ENCODE measurements at places on chromosomes 3 and 15.

GRCh38 chr15:88419830-88420229, 47.4 kb downstream of the MRPL46 start:
- no peak for DNase-seq

GRCh38 chr3:129638481-129638880, 32.0 kb upstream of the PLXND1 start:
- no peak for DNase-seq

- DNase-seq: no peak
Measured at GRCh38 chr3:159835126-159835525, 153.5 kb upstream of the IL12A start.

DNA sequence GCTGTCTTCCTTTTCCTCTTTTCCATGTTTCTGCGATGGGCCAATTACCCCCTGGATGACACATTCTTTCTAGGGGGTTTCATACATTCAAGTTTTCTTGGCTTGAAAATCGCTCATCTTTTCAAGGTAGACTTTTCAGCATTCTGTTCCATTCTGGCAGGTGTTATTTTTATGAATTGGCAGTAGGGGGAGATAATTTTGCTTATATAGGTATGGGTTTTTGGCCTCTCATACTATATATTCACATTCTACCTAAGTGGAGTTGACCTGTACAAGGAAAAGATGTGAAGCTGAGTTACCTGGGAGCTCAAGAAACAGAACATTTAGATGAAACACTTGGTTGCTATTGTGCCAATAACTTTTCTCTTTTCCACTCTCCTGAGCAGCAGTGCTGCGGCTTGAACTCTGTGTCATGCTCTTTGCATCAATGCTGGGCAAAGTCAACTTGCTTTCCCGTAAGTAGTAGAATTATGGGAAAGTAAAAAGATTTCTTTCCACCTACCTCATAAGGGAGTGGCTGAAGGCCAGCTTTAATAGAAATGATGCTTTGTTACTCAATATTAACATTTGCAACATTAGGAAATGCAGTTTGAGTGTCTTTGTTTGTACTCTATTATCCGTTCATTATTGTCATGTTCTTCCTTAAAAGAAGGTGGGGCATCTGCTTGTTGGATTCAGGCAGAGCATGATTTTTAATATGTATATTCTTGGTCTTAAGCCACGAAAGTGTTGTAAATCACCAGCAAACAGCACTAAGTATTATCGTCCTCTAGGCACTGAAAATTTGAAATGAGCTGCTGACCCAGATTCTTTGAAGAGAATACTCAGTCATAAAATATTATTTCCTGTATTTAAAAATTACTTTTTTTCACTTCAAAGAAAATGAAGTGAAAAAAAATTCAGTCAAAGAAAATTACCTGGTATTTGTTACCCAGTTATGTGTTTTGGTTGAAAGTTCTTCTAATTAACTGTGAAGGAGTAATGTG, 27.7 kb upstream of the MFSD1 start:
- no peak for DNase-seq

DNA sequence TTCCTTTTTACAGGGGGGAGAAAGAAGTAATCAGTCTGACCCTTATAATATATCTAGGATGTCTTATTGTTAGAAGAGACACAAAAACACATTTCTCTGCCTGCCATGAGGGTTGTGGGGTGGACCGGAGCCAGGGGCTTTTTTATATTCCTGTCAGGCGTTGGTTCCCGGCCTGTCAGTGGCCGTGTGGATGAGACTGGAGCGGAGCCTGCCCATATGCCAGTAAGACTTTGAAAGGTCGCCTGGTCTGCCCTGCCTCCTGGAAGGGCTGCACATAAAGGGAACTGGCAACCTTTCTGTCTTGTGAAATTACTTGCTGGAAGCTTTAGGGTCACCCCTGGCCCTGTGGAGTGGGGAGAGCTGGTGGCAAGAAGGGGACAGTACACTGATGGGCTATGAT, 34.7 kb downstream of the MAP3K13 start:
- DNase-seq: no peak

DNA sequence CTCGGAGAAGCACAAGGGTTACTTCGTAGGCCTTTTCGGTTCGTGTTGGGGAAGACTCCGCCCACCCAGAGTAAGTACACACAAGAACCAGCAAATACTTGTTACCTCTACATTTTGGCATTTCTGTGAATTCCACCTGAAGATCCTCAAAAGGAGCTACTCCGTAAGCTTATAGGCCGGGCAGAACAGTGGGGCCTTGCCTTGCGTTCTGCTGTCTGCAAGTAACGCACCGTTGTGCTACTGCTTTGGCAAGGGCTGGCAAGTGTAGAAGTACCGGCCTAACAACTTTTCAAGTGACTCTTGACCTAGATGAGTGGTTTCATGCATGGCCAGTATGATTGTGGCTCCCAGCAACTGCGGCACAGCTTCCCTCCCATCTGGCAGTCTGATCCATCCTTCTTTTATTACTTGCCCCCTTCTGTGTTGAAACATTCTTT, 6.4 kb upstream of the DNAAF4 start:
- DNase-seq: no peak

GRCh38 chr3:129246636-129247035, 2.8 kb upstream of the COPG1 start:
- DNase-seq: no peak

DNA sequence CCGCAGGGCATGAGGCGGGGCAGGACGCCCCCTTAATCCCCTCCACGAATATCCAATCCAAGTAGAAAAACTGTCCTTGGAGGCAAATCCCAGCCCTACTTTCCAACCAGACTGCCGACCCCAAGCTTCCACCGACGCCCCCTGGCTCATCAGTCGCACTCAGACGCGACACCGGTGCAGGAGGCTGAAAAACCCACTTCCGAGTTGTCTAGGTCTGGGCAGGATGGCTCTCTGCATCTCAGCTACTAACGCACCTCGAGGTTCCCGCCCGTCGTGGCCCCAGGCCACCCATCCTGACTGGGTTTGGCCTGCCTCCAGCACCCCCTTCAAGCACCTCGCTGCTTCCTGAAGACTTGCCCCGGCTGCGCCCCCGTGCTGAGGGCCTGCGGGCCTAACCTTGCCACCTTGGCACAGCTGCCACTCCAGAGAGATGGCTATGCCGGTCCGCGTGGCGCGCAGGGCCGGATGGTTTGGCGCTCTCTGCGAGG, 15.5 kb downstream of the RGMA start:
- DNase-seq: no peak

- no peak for DNase-seq
Measured at GRCh38 chr3:155643581-155644165, 101.2 kb downstream of the PLCH1 start.

All from activated CD8-positive, alpha-beta memory T cell treated with anti-CD3 and anti-CD28 coated beads, Interleukin-2, amount 50 U/mL, for 48 hours (primary cell).